ENCODE measurements at places on chromosomes 12 and 14. TPM values are rescaled to one million over a fixed set of nuclear protein-coding genes. Genes with fewer than 3 reads are reported as not detected.

Gene STAT2
- total RNA-seq, result 64.9 TPM

DNA sequence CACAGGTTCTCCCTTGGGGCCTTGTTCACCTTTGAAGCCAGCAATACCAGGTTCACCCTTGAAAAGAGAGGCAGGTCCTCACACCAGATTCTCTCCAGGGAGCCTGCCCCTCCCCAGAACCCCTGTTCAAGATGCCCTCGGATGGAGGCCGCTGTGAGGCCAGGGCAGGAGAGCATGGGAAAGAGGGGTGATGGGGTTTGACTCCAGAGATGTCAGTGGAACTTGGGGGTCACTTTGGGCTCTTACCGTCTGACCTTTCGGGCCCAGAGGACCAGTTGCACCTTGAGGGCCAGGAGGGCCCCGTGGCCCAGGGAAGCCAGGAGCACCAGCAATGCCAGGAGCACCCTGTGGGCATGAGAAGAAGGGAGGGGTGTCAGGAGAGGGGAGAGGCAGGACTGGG lies 17.4 kb downstream of the COL2A1 start:
- no peak overlapping the region for H3K4me3 ChIP-seq
- DNase-seq, result no peak
- H3K36me3 ChIP-seq, result no peaks in the 10 kb centered on the region
- peaks cover 40% of the 10 kb centered on the region for H3K27me3 ChIP-seq

GRCh38 chr12:62933220-62933601 lies 1.7 kb downstream of the PPM1H start:
- H3K4me3 ChIP-seq, result no peak overlapping the region
- peaks cover 46% of the 10 kb centered on the region for H3K27me3 ChIP-seq
- no peaks in the 10 kb centered on the region for H3K36me3 ChIP-seq
- H3K27ac ChIP-seq, result no peak overlapping the region
- H3K4me1 ChIP-seq, result peaks cover 10% of the 10 kb centered on the region
- DNase-seq, result no peak

DNA sequence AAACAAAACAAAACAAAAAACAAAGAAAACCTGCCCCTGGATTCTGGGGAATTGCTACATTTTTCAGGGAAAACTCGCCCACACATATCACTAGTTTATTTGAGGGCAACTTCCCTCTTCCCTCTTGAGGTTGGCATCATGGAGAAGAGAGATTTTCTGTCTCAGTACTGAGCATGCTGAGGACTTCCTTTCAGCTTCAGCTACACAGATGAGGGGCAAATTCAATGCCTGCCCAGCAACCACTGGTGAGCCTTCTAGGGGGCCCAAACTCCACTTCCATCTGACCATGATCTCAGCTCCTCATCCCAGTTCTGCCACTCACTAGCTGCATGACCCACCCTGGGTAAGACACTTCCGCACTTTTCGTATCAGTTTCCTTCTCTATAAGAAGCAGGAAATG lies 63.1 kb upstream of the SCN8A start:
- H3K4me1 ChIP-seq, result peaks cover 7% of the 10 kb centered on the region
- H3K36me3 ChIP-seq, result no peaks in the 10 kb centered on the region
- no peak overlapping the region for H3K4me3 ChIP-seq
- H3K27me3 ChIP-seq, result peaks cover 19% of the 10 kb centered on the region
- DNase-seq, result no peak

Gene TM9SF1
- 36.4 TPM for total RNA-seq

Gene GPR84
- 1.5 TPM for total RNA-seq

Gene SLC25A47
- total RNA-seq, result not detected

Gene SIX1
- total RNA-seq, result 0.31 TPM

DNA sequence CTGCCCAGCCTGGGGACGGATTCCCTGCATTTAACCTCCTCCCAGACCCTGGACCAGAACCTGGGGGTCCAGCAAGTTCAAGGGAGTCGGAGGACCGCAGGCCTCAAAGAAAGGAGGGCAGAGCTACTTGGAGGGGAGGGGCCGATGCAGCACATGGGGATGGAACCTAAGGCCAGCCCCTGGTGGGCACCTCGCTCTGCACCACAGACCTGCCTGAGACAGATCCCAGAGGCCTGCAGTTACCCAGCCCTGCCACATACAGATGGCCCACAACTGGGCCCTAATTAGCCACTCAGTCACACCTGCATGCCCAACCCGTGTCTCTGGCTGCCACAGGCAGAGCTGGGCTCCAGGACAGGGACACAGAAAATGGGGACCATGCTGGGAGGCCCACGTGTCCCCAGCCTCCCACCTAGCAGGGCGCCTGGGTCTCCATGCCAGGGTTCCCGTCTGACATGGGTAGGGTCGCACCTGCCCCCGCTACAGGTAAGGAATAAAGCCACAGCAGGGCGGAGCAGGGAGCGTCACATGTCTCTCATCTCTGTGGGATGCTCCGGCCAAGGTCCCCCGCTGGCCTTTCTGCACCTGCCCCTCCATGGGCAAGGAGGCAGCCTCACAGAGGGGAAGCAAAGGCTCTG lies 16.7 kb downstream of the AKT1 start:
- no peaks in the 10 kb centered on the region for H3K27me3 ChIP-seq
- H3K4me3 ChIP-seq, result no peak overlapping the region
- no peak for DNase-seq
- no peak overlapping the region for H3K27ac ChIP-seq
- H3K4me1 ChIP-seq, result no peaks in the 10 kb centered on the region

Gene MSI1
- 0.79 TPM for total RNA-seq

DNA sequence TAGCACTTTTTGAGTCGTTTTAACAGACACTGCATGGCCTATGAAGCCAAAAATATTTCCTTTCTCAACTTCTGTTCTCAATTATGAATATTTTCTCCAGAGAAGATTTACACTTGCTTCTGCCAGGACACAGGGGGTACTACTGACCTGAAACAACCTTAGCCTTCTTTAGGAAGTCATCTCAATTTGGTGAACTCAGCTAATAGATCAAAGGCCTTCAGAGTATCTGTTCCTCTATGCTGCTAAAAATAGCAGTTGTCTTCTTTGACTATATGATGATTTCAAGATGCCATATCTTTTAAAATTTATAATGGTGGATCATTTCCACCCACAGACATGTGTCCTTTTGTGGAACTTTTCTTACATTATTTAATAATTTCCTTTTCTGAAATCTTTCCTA lies 14.0 kb upstream of the NDUFA12 start:
- H3K36me3 ChIP-seq, result peaks cover 6% of the 10 kb centered on the region
- H3K4me3 ChIP-seq, result no peak overlapping the region
- DNase-seq, result no peak
- H3K4me1 ChIP-seq, result no peaks in the 10 kb centered on the region
- no peaks in the 10 kb centered on the region for H3K27me3 ChIP-seq

Gene RBP5
- total RNA-seq, result not detected

DNA sequence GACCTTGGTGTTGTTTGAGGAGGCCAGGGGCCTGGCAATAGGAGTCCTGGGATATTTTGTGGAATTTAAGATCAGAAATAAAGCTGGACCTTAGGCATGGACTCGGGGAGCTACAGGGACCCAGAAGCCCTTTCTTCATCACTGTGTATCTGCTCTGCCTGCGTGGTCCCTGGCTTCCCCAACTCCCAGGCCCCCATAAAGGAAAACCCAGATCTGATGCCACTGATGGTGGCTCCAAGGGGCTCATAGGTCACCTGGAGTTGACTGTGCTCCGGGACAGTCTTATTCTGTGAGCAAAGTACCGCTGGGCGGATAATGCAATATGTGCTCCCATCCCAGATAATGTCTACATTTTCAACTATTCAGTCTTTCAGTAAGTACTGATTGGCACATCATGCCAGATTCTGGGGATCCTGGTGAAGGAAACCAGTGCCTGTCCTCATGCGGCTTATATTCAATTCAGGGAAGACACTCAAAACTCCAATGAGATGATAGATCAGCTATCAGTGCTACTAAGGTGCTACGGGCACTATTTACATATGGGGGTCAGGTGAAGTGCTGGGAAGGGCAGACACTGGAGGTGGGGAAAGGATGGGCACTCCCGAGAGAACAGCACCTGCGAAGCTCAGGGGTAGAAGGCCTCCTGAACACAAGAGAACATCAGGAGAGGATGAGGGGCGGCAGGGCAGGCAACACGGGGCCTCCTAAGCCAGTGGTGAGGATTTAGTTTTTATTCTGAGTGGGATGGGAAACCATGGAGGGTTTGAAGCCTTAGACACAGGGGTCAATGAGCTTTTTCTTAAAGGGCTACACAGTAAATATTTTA lies 5.5 kb upstream of the SELPLG start:
- peaks cover 3% of the 10 kb centered on the region for H3K36me3 ChIP-seq
- H3K4me1 ChIP-seq, result peaks cover 47% of the 10 kb centered on the region
- H3K27ac ChIP-seq, result no peak overlapping the region
- H3K27me3 ChIP-seq, result no peaks in the 10 kb centered on the region
- H3K4me3 ChIP-seq, result no peak overlapping the region

Gene PRMT5
- 200 TPM for total RNA-seq

Gene TMEM229B
- 2.4 TPM for total RNA-seq

DNA sequence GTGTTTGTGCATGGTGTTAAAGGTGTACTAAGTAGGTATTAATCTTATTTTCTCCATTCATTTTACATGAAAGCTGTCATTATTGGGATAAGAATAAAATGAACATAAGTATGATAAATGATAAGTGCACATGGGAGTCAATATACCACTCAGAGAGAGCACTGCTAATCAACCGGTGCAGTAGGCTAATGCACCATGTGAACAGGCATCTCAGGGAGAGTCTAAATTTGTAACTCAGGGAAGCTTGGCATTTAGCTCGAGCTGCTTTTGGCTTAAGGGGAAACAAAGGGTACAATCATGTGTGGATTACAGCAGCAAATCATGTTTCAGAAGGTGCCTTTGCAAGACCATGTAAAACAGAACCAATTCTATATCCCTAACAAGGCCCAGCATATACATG lies 127.4 kb downstream of the MGST1 start:
- H3K27me3 ChIP-seq, result no peaks in the 10 kb centered on the region
- H3K27ac ChIP-seq, result no peak overlapping the region
- H3K36me3 ChIP-seq, result no peaks in the 10 kb centered on the region
- no peak overlapping the region for H3K4me3 ChIP-seq
- no peaks in the 10 kb centered on the region for H3K4me1 ChIP-seq

Gene HOXC9
- total RNA-seq, result not detected

Gene REM2
- total RNA-seq, result 0.33 TPM

Gene VRTN
- not detected for total RNA-seq

GRCh38 chr12:112924986-112925385 lies 13.3 kb upstream of the OAS3 start:
- peaks cover 77% of the 10 kb centered on the region for H3K36me3 ChIP-seq
- peak overlapping the region; percentile 11 for H3K27ac ChIP-seq
- no peaks in the 10 kb centered on the region for H3K27me3 ChIP-seq
- DNase-seq, result no peak
- H3K4me3 ChIP-seq, result no peak overlapping the region

- H3K4me1 ChIP-seq, result no peaks in the 10 kb centered on the region
- no peak overlapping the region for H3K4me3 ChIP-seq
- no peaks in the 10 kb centered on the region for H3K36me3 ChIP-seq
- no peaks in the 10 kb centered on the region for H3K27me3 ChIP-seq
- no peak overlapping the region for H3K27ac ChIP-seq
Observed at GRCh38 chr12:129937426-129937825, 33.6 kb upstream of the TMEM132D start.

DNA sequence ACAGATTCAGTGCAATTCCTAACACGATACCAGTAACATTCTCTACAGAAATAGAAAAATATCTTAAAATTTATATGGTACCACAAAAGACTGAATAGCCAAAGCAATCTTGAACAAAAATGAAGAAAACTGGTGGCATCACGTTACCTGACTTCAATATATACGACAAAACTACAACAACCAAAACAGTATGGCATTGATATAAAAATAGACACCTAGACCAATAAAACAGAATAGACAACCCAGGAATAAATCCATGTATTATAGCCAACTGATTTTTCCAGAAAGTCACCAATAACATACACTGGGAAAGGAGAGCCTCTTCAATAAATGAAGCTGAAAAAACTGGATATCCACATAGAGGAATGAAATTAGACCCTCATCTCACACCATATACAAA lies 5.7 kb downstream of the KLRK1 start:
- no peak overlapping the region for H3K4me3 ChIP-seq
- no peak overlapping the region for H3K27ac ChIP-seq
- peaks cover 39% of the 10 kb centered on the region for H3K27me3 ChIP-seq
- H3K4me1 ChIP-seq, result no peaks in the 10 kb centered on the region
- H3K36me3 ChIP-seq, result no peaks in the 10 kb centered on the region
- no peak for DNase-seq

GRCh38 chr14:57845802-57846531 lies 19.9 kb downstream of the SLC35F4 start:
- H3K27me3 ChIP-seq, result no peaks in the 10 kb centered on the region
- no peak for DNase-seq
- H3K27ac ChIP-seq, result no peak overlapping the region

DNA sequence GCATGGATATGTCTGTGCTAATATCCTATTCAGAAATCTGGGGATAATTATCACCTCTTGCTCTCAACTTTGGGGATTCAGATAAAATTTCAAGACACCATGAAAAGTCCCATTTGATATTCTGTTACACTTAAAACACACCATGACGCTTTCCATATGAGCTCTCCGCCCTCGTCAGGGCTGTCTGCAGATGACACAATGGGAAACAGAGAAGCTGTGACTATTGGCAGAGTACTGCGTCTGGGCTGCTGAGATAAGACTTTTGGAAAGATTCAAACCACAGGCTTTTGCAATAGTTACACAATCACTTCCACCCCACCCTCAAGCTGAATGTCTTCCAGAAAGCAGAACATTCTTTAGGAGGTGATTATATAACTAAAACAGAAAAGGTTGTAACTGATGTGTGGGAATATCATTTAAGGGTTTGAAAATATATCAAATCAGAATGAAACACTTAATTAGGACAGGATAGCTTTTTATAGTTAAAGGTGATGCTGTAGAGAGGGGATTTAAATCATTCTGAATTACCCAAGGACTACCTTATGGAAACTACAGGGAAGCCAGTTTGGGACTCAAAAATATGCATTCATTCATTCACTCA lies 75.3 kb upstream of the TMPO start:
- H3K27me3 ChIP-seq, result peaks cover 38% of the 10 kb centered on the region
- H3K27ac ChIP-seq, result no peak overlapping the region
- no peak for DNase-seq
- H3K4me3 ChIP-seq, result no peak overlapping the region
- peaks cover 7% of the 10 kb centered on the region for H3K4me1 ChIP-seq

DNA sequence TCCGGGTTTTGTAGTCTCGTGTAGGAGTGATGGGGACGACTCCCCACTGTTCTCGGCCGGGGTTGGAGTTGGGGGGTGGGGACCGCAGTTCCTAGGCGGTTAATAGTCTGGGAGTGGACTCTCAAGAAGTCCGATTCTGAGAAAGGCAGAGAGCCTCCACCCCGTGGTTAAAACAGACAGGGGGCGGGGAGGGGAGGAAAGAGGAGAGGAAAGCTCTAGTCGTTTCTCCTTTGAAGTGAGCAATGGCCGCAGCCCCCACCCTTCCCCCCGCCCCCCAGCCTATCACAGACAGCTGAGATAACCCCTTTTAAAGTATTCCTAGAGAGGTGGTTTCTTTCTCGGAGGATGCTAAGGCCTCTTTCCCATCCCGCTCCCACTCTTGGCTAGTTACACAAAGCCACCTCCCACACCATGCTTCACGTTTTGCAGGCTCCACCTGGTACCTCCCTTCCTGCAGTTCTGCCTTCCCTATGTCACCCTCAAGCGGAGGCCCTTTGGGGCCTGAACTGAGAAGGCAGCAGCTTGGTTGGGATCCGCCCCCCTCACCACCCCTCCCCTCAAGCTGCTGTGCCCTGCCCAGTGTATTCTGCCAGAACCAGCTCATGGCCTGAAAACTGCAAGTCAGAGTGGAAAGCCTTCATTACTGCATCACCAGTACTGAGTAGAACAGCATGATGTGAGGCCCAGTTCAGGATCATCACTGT lies 853 bp downstream of the USP5 start:
- H3K27me3 ChIP-seq, result no peaks in the 10 kb centered on the region
- H3K4me1 ChIP-seq, result peaks cover 35% of the 10 kb centered on the region
- peak; percentile 89 for DNase-seq
- H3K27ac ChIP-seq, result peak overlapping the region; percentile 97
- peaks cover 39% of the 10 kb centered on the region for H3K36me3 ChIP-seq
- peak overlapping the region; percentile 89 for H3K4me3 ChIP-seq

Data from activated CD4-positive, alpha-beta T cell treated with anti-CD3 and anti-CD28 coated beads, Interleukin-2, amount 10 ng/mL, durations not matched to agents 24 days and 14 days (primary cell).